ENCODE measurements at places on chromosomes 6 and 20.

- no peak for DNase-seq
Observed at GRCh38 chr6:124968401-124968800, 6.2 kb downstream of the RNF217 start.

DNA sequence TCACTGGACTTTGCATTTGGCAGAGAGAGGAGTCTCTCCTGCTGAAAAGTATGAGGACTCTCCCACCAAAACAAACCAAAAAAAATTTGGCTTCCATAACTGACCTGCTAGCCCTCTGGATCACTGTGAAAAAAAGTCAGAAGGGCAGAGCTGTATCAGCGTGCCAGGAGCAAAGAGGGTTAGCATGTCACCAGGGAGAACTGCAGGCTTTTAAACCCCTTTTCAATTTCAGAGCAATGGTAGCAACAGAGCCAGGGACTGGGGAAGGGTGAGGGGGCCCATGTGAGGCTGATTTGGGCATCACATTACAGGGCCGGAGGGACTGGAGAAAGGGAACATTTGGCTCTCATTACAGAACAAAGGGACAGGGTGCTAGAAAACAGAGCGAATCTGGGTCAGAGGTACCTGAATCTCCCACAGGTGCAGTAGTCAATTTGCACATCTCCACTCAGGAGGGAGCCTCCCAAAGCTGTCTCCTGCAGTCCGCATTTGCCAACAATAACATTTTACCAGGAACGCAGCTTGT is 185.7 kb upstream of the EYA4 start:
- DNase-seq: no peak

- no peak for DNase-seq
Observed at GRCh38 chr20:45337367-45338120, 10.7 kb downstream of the SDC4 start.

- no peak for DNase-seq
Observed at GRCh38 chr6:3244003-3244831, 14.5 kb upstream of the PSMG4 start.

GRCh38 chr20:17650301-17651128 is 31.5 kb downstream of the RRBP1 start:
- DNase-seq: no peak

- DNase-seq: no peak
Observed at GRCh38 chr6:29474996-29475395, 12.8 kb downstream of the MAS1L start.

- DNase-seq: no peak
Observed at GRCh38 chr20:34579191-34579978, 20.9 kb downstream of the MAP1LC3A start.

GRCh38 chr6:130787726-130788500 is 39.3 kb upstream of the SMLR1 start:
- DNase-seq: no peak

DNA sequence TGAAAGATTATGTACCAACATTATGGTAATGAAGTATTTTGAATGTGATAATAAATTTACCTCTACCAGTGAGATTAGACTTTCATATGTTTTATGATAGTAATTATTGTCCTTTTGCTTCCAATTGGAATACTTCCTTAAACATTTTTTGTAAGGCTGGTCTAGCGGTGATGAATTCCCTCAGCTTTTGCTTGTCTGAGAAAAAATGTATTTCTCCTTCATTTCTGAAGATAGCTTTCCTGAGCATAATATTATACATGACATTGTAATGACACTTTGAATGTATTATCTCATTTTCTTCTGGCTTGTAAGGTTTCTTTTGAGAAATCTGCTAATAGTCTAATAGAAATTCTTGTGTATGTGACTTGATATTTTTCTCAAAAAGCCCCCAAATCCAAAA is 18.6 kb upstream of the EDN1 start:
- DNase-seq: no peak

- DNase-seq: no peak
Observed at GRCh38 chr6:119539066-119539746, 189.6 kb upstream of the MAN1A1 start.

- DNase-seq: no peak
Observed at GRCh38 chr20:63602321-63602720, 24.6 kb downstream of the GMEB2 start.

Measured in activated CD4-positive, CD25-positive, alpha-beta regulatory T cell (primary cell).